Sciatic nerve (tissue), 2 donors: ENCODE measurements at places on chromosomes 11 and 22. TPM values are rescaled to one million over a fixed set of nuclear protein-coding genes. Genes with fewer than 3 reads are reported as not detected.
A peak's percentile ranks its signal among the peaks of the same experiment; 100 is the strongest.

GRCh38 chr11:35943309-35943708 lies 553 bp upstream of the LDLRAD3 start:
- no peak for DNase-seq

DNA sequence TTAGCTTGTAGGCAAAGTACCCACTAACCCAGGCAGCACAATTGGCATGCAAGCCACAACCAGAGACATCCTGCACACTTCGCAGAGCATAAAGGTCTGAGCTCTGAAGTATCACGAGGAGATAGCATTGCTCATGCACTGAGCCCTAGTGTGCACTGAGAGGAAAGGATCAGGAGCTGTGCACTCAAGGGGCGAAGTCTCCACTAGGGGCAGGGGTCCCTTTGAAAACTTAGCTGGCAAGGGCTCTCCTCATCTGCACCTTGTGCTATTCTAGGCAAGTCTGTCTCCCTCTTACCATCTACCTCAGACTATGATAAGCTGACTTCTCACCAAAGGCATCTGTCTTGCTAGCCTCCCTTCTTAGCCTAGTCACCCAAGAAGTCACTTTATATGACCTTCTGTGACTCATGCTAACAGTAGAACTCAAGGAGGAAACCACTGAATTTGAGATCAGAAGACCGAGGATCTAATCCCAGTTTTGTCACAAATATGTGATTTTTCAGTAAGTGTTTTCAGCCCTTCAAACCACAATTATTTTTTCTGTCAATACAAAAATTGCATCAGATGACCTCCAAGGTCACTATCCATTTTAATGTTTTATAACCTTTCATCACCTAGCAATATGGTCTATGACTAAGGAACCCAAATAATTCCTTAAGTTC lies 1078.0 kb downstream of the NTM start:
- no peak for DNase-seq

DNA sequence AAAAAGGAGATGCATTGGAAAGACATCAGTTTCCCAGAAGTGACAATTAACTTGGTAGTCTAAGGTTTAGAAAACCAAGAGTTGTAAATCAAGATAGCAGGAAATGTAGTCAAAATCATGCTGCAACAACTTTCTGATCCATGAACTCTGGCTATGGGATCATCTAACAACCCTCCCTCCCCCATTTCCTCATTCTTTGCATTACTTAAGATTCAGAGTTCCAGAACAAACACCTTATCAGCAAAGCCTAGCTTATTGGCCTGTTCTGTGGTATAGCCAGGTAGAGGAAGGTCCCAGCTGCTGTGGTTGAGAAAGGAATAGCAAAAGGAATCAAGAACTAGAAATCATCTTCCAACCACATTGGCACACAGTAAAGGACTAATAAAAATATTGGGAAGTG lies 651.1 kb downstream of the METTL15 start:
- no peak for DNase-seq

GRCh38 chr11:134244593-134244992 lies 8.6 kb downstream of the THYN1 start:
- DNase-seq = no peak

GRCh38 chr11:766936-767210 lies 10.4 kb downstream of the GATD1 start:
- no peak for DNase-seq

GRCh38 chr11:1226226-1226985 lies 3.5 kb downstream of the MUC5B start:
- peak; percentile 58 for DNase-seq

- DNase-seq = no peak
Measured at GRCh38 chr22:22600531-22601261, 41.6 kb upstream of the PRAME start.

- no peak for DNase-seq
Measured at GRCh38 chr11:23143022-23143421, 282.7 kb upstream of the CCDC179 start.

GRCh38 chr22:41273128-41273527 lies 12.9 kb downstream of the RANGAP1 start:
- no peak for DNase-seq

DNA sequence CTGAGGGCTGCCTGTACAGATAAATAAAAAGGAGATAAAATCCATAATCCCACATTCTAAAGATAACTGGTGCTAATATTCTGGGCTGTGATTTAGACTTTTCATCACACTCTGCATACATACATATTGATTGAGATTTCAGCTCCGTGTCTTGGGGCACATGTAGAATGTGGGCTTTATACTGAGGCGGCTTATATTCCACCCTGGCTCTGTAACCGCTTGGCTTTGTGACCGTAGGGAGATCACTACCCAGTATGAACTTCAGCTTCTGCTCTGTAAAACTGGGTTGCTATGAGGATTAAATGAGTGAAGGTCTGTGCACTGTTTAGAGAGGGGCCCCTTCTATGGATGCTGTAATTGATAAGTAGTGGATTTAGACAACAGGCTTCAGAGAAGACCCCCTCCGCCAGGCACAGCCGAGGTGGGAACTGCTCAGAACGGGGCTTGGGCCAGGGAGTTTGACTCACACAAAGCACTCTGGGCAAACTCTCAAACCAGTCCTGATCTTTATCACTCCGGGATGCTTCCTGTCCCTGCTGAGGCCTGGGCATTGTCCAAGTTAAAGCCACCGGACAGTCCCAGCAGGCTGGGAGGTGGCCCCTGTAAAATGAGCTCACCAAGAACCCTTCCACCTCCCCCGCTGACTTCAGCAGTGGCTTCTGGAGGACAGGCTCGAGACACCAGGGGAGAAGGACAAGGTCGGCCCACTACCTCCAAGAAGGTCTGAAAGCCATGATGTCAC lies 17.2 kb downstream of the KIAA1671 start:
- no peak for DNase-seq

GRCh38 chr11:75905434-75905833 lies 90.4 kb downstream of the UVRAG start:
- no peak for DNase-seq

- no peak for DNase-seq
Measured at GRCh38 chr11:882596-882995, 28.0 kb downstream of the CHID1 start.

- DNase-seq = no peak
Measured at GRCh38 chr11:36308577-36308976, 12.5 kb downstream of the PRR5L start.

GRCh38 chr11:33742249-33742851 lies 6.1 kb upstream of the CD59 start:
- DNase-seq = no peak

DNA sequence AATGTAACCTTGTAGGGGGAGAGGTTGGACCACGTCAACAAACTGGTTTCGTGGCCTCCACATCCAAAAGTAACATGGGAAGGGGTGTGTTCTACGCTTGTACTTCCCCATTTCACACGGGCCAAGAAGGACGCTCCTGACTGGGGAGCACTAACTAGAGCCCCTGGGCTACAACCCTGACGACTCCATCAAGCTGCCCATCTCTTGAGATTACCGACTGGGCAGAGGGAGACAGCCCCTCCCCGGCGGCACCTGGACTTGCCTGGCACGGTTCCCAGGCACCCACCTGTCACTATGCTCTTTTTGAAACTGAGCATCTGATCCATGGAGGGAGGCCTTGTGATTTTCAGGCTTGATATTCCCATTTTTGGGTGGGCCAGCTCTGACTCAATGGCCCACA lies 68.5 kb downstream of the SHANK2 start:
- DNase-seq = peak; percentile 45

Gene MRGPRX4
- not detected for total RNA-seq

Gene OR51E1
- total RNA-seq = 1.4 TPM

Gene ZP1
- total RNA-seq = 0.85 TPM

Gene SLC7A4
- 0.89 TPM for total RNA-seq

Gene SCUBE2
- total RNA-seq = 8.8 TPM

Gene HEPN1
- not detected for total RNA-seq

Gene FZD4
- 40.7 TPM for total RNA-seq

Gene GALNT18
- total RNA-seq = 19.0 TPM

Gene LIF
- 3.2 TPM for total RNA-seq
